Kidney epithelial cell (primary cell): ENCODE measurements at places on chromosomes 5 and 9. TPM values are rescaled to one million over a fixed set of nuclear protein-coding genes. Genes with fewer than 3 reads are reported as not detected.

DNA sequence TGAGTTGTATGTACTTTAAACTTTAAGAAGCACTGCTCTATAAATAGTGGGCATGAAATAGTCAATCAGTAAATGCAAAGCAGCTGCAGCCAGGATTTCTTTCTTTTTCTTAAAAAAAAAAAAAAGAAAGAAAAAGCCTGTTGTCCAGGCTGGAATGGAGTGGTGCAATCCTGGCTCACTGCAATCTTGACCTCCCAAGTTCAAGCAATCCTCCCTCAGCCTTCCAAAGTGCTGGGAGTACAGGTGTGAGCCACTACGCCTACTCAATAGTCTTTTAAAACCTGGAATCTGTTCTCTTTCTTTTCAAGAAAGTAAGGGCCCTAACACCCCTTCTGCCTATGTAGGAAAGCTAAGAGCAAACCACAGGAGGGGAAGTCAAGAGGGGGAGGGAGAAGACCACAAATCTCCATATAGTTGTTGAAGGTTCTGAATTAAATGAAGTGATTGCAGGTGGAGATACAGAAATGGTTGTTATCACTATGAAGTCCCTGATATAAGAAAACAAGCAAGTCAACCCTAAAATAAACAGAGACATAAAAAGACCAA is 20.6 kb upstream of the TPD52L3 start:
- no peak for DNase-seq

DNA sequence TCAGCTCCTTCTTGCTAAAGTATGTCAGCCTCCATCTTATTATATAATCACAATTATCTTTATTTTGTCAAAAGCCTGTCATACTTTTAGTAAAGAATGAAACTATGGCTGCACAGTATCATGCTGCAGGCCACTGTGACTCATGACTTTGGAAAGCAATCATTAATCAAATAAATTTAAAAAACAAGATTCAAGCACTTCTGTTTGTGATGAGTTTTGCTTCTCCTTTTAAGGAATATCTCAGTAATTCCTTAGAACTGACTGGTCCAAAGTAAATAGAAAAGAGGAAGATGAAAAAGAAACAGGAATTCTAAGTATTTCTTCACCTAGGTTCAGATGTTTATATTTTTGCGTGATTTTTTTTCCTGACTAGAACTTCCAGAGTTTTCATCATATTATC is 83.1 kb downstream of the EDIL3 start:
- peak; percentile 32 for DNase-seq

DNA sequence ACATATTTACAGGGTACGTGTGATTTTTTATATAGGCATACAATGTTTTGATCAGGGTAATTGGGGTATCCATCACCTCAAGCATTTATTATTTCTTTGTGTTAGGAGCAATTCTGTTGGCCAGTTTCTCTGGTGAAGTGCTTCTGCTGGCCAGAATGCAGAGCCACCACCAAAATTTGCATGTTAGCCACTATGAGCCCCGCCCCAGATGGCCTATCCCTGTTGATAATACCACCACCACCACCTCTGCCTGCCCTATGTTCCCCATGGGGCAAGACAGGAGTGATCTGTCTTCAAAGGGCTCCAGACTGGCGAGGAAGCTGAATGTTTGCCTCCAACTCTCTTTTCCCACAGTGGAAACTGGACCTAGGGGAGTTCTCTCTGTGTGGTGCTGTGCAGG is 26.0 kb upstream of the JAK2 start:
- DNase-seq: no peak

DNA sequence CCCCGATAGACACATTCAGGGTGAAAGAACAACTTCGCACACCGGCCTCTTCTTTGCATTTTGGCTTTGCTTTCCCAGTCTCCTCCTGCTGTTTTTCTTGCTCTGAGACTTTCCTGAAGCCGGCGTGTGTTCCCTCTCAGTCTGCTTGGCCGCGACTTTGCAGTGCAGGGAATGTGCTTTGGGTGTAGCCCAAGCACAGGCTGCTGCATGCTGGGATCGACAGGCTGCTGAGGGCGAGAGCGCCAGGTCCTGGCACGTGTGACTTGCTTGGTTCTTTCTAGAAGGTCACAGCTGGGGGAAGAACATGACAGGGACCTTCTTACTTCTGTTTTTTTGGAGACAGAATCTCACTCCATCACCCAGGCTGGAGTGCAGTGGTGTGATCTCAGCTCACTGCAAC is 40.6 kb downstream of the TENT4A start:
- DNase-seq: no peak

LCP2 gene
- 0.07 and 0.13 TPM in 2 replicates for total RNA-seq

POU5F2 gene
- total RNA-seq: 0.29 and 0.62 TPM in 2 replicates
